ENCODE measurements at places on chromosomes 11 and 22. TPM values are rescaled to one million over a fixed set of nuclear protein-coding genes. Genes with fewer than 3 reads are reported as not detected.

Gene RASD2
- 12.0 TPM for polyA plus RNA-seq

Gene GAL3ST1
- polyA plus RNA-seq, result 52.7 TPM

Gene TNNT3
- polyA plus RNA-seq, result 14.8 TPM

Gene OR8D1
- not detected for polyA plus RNA-seq

Gene OR10G8
- not detected for polyA plus RNA-seq

Gene FAM111B
- 5.7 TPM for polyA plus RNA-seq

Gene PITPNM1
- 101 TPM for polyA plus RNA-seq

Gene BARX2
- polyA plus RNA-seq, result 0.76 TPM

Gene SBF2
- polyA plus RNA-seq, result 53.8 TPM

Gene JRKL
- polyA plus RNA-seq, result 10.4 TPM

Gene TMEM86A
- polyA plus RNA-seq, result 6.2 TPM
